Caki2 (cell line): ENCODE measurements at places on chromosomes 7 and 10.

DNA sequence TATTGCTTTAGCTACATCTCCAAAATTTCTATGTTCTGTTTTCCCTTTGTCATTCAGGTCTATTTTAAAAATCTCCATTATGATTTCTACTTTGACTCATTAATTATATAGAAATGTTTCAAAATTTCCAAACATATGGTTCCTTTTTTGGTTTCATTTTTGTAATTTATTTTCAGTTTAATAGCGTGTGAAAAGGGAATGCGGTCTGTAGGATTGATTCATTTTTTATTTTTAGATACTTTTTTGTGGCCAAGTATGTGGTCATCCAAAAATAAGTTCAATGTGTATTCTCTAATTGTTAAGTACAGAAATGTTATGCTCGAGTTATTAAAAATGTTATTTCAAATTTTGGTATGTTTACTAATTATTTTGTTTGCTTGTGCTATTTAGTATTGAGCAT lies 72.5 kb upstream of the ANKRD1 start:
- DNase-seq, result no peak

- DNase-seq, result no peak
Measured at GRCh38 chr7:87476179-87476557, 688 bp upstream of the ABCB4 start.

DNA sequence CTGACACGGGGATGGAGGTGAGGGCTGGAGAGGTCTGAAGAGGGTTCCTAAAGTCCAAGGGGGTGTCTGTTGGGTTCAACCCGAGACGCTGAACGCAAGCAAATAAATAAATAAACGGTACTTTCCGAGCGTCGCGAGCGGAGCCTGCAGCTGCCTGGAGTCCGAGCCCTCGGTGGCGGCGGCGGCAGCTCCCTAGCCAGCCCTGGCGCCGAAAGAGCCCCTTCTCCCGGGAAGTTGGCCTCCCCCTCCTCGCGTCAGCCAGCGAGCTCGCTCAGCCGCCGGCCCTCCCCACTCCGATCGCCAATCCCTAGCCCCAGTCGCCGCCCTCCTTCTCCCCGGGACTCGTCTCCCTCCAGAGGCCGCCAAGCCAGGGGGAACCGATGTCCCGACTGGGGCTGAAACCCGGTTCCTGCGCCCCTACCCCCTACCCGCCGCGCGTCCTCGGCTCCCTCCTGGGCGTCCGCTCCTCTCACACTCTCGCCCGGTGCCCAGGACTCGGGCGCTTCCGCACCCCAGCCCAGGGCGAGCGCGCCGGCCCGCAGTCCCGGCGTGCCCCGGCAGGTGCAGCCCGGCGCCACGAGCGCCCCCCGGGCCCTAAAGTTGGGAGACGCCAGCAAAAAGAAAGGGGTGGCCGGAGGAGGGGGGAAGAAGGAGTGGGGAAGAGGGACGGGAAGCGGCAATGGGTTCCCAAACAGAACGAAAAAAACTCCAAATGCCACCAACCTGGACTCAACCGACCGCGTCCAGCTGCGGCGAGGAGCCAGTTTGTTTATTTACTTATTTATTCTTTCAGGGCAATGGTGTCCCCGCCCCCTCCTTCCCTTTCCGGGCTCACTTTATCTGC lies at the start of gene GFRA1:
TSS of gene GFRA1 (minus strand) at position 767 of the 844 bp plus-strand sequence. CDS start 1,177 bp downstream, outside the sequence.
- peak; percentile 40 for DNase-seq

GRCh38 chr7:66537380-66537779 lies 91.3 kb upstream of the KCTD7 start:
- DNase-seq, result no peak

DNA sequence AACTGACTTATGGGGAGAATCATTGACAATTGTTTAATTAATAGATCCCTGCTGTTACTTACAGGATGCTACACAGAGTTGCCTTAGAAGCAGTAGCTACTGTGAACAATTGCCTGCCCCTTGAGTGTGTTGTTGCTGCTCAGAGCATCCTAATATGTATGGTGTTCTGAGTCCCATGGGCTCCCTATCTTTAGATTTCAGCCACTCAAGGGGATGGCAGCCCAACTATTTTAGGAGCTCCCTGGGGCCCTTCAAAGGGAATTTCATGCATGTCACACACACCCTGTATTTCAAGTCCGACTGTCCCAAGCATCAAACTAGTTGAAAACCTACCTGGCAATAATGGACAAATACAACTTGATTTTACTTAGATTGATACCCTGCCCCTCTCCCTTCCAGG lies 111.2 kb downstream of the NOC3L start:
- no peak for DNase-seq

DNA sequence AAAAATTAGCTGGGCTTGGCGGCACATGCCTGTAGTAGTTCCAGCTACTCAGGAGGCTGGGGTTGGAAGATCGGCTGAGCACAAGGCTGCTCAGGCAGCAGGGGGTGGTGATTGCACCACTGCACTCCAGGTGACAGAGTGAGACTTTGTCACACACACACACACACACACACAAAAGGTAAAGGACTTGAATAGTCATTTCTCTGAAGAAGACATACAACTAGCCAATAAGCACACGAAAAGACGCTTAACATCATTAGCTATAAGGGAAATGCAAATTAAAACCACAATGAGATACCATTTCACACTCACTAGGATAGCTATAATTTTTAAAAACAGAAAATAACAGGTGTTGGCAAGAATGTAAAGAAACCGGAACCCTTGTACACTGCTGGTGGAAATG lies 48.6 kb downstream of the HIP1 start:
- DNase-seq, result no peak

- DNase-seq, result no peak
Measured at GRCh38 chr7:99120501-99120900, 23.4 kb downstream of the SMURF1 start.

GRCh38 chr10:116768786-116769185 lies 26.4 kb upstream of the HSPA12A start:
- no peak for DNase-seq

DNA sequence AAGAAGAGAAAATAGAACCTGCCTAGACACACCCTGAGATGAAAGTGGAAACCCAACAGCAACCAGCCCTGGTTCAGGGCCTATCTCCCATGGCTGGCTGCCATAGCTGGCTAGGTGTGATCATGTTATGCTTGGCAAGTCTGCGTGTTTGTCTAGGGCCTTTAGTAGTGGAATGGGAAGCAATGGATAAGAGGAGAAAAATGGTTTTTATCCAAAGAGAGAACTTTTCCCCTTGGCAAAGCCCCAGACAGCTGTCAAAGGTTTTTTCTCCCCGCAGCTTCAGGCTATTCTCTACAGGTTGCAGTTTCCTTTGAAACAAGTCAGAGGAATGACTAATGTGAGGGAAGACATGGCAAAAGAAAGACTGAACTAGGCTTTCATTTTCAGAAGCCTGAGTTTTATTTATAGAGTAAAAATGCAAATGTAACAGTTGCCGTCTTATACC lies 161.5 kb downstream of the SEMA3D start:
- DNase-seq, result peak; percentile 63
